ENCODE measurements at places on chromosomes 12 and 14. TPM values are rescaled to one million over a fixed set of nuclear protein-coding genes. Genes with fewer than 3 reads are reported as not detected.

LRCOL1 gene
- 0.17 TPM for total RNA-seq

EML1 gene
- 36.2 TPM for total RNA-seq

MEG3 gene
- 95.0 TPM for total RNA-seq

RND1 gene
- under 0.01 TPM for total RNA-seq

HOXC5 gene
- total RNA-seq, result not detected

FOXA1 gene
- total RNA-seq, result under 0.01 TPM

TMEM121 gene
- total RNA-seq, result 8.0 TPM

ACSS3 gene
- total RNA-seq, result 32.9 TPM

HCAR1 gene
- 1.5 TPM for total RNA-seq

CLEC1B gene
- not detected for total RNA-seq

CRY1 gene
- 8.0 TPM for total RNA-seq

PRKCH gene
- 5.4 TPM for total RNA-seq

LBHD2 gene
- total RNA-seq, result not detected

SERPINA3 gene
- 7.2 TPM for total RNA-seq

RASSF8 gene
- 50.6 TPM for total RNA-seq

SDSL gene
- total RNA-seq, result 12.4 TPM

C12orf50 gene
- total RNA-seq, result under 0.01 TPM

RD3L gene
- not detected for total RNA-seq

OR4E2 gene
- not detected for total RNA-seq

MYF5 gene
- total RNA-seq, result not detected

KLRD1 gene
- 0.17 TPM for total RNA-seq

PARPBP gene
- 9.4 TPM for total RNA-seq

SOX5 gene
- 16.4 TPM for total RNA-seq

ERBB3 gene
- 0.66 TPM for total RNA-seq

HSPB8 gene
- total RNA-seq, result 21.3 TPM

DPPA3 gene
- not detected for total RNA-seq

CLEC4A gene
- 0.33 TPM for total RNA-seq

ZC2HC1C gene
- 1.5 TPM for total RNA-seq

OR4L1 gene
- total RNA-seq, result not detected

SALL2 gene
- total RNA-seq, result 3.5 TPM

RNASE3 gene
- total RNA-seq, result not detected

SPATA7 gene
- total RNA-seq, result 22.1 TPM

MIP gene
- not detected for total RNA-seq

CLEC4C gene
- not detected for total RNA-seq

NGB gene
- total RNA-seq, result not detected

ENO2 gene
- total RNA-seq, result 20.3 TPM

GLTP gene
- 51.2 TPM for total RNA-seq

RAB15 gene
- 3.6 TPM for total RNA-seq

KRT74 gene
- not detected for total RNA-seq

OR6C3 gene
- not detected for total RNA-seq

FOXN4 gene
- total RNA-seq, result not detected

ATXN2 gene
- total RNA-seq, result 21.1 TPM

CLEC7A gene
- total RNA-seq, result not detected

PTPRQ gene
- total RNA-seq, result 1.3 TPM

GZMH gene
- not detected for total RNA-seq

CIROP gene
- total RNA-seq, result 1.0 TPM

IAPP gene
- total RNA-seq, result not detected

KRT72 gene
- not detected for total RNA-seq

RPL10L gene
- not detected for total RNA-seq

IFNG-AS1 gene
- not detected for total RNA-seq

BMAL2 gene
- total RNA-seq, result 23.9 TPM

RTL1 gene
- not detected for total RNA-seq

TMEM132C gene
- total RNA-seq, result under 0.01 TPM

CYP46A1 gene
- under 0.01 TPM for total RNA-seq

C3AR1 gene
- total RNA-seq, result 0.17 TPM

NELL2 gene
- 0.26 TPM for total RNA-seq

C1S gene
- 1,549 TPM for total RNA-seq

SMCO2 gene
- total RNA-seq, result 0.26 TPM

All from fibroblast of lung (primary cell).